Activated CD4-positive, CD25-positive, alpha-beta regulatory T cell treated with anti-CD3 and anti-CD28 coated beads, Interleukin-2, amount 50 U/mL, for 72 hours (primary cell): ENCODE measurements at places on chromosomes 1 and 21.

- no peak for DNase-seq
Measured at GRCh38 chr1:200775850-200776249, 37.2 kb downstream of the CAMSAP2 start.

- DNase-seq = no peak
Measured at GRCh38 chr1:55828044-55828443, 612.9 kb upstream of the USP24 start.

GRCh38 chr1:10788592-10789006, 7.8 kb downstream of the CASZ1 start:
- DNase-seq = no peak

DNA sequence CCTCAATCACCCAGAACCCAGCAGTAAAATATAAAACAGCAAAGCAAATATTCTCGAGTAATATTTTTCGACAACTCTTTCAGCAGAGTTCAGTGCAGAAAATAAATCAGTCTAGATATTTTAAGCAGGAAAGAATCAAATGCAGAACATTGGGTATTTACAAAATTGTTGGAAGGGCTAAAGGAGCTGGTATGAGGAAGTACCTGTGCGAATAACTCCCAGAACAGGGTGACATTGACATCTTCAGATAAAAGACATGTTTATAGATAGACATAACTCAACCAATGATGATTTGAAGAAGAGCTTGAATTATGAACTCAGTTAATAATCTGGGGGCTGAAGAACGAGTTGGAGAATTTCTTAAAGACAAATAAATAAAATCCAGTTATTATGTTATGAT, 6.4 kb downstream of the AXDND1 start:
- DNase-seq = no peak

DNA sequence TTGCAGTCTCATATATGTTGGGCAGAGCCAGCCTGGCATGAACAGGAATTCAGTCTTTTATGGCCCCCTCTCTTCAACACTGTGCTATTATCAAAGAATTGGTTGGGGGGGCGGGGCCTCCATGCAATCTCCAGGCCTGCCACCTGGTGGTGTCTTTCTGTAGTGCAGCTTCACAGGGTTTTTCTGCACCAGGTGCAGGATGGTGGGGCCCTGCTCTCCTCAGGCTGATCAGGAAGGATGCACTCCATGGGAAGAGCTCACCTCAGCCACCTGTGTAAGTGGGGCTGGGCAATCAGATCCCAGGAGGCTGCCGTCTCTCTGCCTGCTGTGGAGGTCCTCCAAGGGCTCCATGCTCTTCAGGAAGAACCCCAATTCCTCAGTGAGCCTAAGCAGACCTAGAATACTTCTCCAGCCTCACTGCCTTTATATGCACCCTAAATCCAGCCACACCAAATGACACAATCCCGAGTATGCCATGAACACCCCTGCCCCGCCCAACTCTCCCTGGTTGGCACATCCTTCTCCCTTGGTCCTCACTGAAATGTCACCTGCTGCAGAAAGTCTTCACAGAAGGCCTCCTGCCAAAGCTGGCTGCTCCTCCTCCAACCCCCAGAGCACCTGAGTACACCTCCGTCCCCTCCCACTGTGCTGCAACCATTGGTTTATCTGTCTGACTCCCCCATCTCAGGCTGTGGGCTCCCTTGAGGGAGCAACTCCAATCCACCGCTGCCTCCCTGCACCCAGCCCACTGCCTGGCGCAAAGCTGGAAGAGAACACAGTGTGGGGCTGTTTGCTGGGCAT, 16.5 kb downstream of the STK40 start:
- peak; percentile 88 for DNase-seq

GRCh38 chr1:145936247-145936646, 9.0 kb upstream of the RBM8A start:
- no peak for DNase-seq
